Pulmonary artery endothelial cell (primary cell): ENCODE measurements at places on chromosomes 6 and 20.

DNA sequence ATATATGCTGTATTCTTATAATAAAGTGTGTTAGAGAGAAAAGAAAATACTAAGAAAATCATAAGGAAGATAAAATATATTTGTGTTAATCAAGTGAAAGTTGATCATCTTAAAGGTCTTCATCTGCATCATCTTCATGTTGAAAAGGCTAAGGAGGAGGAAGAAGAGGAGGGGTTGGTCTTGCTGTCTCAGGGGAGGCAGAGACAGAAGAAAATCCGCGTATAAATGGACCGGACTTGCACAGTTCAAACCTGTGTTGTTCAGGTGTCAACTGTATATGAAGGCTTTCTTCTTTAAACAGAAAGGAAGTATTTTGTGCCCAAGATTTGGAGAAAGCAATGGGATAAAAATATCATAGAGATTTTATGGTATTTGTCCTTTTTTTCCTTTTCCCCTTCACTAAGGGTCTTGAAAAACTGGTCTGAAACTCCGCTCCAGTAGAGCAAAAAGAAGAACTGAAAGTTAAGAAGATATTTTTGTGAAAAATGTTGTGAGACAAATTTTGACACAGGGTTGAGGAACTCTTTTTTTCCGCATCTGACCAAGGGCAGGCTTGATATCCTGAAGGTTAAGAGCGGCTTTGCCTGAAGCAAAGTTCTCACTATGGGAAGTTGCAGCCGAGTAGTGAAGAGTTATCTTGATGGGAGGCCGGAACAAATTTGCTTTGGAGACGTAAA, 350.7 kb downstream of the LAMA2 start:
- no peak for DNase-seq

DNA sequence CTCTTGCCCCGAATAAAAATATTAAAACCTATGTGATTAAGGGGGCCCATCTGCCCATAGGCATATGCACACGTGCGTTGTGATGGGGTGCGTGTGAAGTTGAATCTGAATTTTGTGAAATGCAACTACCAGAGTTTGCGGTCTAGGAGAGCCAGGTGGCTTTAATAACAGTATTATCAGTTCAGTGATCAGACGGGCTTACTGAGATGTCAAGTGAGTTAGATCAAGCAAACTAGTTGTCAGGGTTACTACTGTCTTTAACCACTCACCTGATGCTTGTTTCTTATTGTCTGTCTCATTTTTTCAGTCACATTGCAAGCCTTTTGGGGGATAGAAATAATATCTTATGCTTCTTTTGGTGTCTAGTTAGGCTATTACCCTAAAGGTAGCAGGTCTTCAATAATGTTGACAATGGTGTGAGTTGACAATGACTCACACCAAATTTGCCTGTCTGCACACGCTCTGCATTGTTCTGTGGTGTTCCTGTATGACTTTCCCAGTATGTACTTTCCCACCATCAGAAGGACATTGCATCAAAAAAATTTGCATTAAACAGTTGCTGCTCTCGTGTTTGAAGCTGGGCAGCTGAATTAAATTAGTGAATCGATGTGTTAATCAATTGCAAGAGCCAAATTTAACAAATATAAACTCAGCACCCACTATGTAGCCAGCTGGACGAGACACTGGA, 103.1 kb upstream of the NAA20 start:
- peak; percentile 62 for DNase-seq

- no peak for DNase-seq
Measured at GRCh38 chr20:57317316-57317788, 12.3 kb upstream of the SPO11 start.

DNA sequence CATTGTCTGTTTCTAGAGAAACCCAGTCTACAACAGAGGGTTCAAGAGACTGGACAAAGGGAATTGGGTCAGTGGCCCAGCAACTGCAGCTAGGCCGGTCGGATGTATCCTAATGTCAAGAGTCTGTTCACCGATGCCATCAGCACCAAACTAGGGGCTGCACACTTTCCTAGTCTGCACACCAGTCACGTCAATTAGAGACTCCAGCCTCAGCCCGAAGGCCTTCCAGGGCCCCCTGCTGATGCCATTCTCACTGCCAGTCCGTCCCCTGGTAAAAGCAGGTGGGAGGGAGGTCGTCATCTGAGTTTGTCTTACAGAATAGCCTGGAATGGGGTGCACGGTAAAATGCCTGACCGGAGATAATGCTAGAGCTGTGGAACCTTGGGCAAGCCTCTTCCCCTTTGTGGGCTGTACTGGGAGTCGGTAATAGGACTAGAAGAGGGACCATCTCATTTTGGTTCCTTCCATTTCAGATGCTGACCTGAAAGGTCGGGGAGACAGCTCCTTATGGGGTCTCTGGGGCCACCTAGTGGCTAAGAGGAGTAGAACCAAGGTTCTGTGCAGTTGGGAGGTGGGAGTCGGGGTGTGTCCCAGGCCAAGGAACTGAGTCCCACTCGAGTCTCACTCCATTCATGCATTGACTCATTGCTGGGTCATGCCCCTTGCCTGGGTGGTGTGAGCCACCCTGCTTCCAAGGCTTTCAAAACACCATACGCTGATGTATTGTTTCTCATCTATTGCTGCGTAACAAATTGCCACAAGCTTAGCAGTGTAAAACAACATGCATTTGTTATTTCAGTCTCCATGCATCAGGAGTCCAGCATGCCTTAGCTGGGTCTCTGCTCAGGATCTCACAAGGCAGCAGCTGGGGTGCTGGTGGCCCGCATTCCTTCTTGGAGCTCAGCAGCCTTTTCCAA, 5.1 kb downstream of the SOX12 start:
- no peak for DNase-seq

- DNase-seq = no peak
Measured at GRCh38 chr6:82554666-82555065, 191.0 kb downstream of the TPBG start.
